ENCODE measurements at places on chromosomes 11 and 22.

DNA sequence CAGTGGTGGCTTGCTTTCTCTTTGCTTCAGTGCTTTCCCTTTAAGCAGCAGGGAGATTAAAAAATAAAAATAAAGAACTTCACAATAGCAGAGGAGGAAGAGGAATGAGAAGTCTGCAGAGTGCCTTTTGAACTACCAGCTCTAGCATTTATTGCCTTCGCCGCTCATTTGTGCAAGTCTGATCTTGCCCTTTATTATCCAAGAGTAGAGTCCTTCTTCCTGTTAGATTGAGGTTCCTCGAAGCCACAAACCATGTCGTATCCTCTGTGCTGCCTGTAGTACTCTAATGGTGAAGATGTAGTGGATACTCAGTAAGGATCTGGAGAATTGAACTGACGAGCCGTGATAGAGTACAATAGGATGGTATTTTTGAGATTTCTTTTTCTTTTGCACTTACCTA, 101.2 kb upstream of the RAG2 start:
- no peak for DNase-seq

- no peak for DNase-seq
Observed at GRCh38 chr11:69062873-69063651, 14.3 kb downstream of the TPCN2 start.

DNA sequence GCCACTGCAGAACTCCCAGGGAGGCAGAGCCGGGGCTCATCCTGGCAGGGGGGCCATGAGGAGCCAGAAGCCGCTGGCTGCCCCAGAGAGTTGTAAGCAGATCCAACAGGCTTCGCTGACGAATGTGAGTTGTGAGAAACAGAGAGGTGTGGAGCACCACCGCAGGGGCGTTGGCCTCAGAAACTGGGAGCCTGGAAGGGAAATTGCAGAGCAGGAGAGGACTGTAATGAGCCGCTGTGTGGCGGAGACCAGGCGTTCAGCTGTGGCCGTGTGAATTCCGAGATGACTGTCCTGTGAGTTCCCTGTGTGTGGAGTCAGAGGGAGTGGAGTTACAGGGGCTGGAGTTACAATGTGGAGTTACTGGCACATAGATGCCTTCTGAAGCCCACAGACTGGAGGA, 27.7 kb upstream of the ETS1 start:
- DNase-seq = no peak

GRCh38 chr11:46100670-46101069, 20.6 kb downstream of the PHF21A start:
- no peak for DNase-seq

DNA sequence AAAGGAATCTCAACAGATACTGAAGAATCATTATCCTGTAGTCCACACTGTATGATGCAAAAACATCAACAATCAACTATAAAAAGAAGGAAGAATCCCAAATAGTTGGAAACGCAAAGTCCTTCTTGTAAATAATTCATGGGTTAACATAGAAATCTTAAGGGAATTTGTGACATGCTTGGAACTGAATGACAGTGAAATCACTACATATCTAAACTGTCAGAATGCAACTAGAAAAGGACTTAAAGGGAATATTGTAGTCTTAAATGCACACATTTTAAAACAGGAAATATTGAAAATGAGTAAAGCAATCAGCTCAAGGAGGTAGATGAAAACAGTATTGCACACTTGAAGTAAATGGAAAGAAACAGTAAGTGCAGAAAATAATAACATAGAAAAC, 147.6 kb upstream of the MPPED2 start:
- no peak for DNase-seq

- DNase-seq = no peak
Observed at GRCh38 chr11:116217441-116217840, 555.3 kb downstream of the BUD13 start.

DNA sequence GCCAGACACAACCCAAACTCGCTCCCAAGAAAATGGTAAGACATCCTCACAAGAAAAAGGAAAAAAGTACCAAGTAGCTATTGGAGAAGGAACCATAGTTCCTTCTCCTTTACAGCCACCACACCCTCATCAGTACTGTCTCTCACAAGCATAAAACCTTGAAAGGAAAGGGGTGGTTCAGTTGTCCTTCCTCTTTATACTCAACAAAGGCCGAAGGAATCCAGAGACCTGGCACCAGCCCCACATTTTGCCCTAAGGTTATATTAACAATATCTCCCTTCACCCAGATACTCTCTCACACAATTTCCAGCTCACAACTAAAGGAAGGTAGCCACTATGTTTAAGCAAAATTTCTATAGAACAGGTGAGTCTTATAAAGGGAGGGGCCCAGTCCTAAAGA, 8.5 kb downstream of the FHIP1B start:
- DNase-seq = no peak

GRCh38 chr22:35446365-35446764, 46.4 kb downstream of the MCM5 start:
- DNase-seq = no peak

DNA sequence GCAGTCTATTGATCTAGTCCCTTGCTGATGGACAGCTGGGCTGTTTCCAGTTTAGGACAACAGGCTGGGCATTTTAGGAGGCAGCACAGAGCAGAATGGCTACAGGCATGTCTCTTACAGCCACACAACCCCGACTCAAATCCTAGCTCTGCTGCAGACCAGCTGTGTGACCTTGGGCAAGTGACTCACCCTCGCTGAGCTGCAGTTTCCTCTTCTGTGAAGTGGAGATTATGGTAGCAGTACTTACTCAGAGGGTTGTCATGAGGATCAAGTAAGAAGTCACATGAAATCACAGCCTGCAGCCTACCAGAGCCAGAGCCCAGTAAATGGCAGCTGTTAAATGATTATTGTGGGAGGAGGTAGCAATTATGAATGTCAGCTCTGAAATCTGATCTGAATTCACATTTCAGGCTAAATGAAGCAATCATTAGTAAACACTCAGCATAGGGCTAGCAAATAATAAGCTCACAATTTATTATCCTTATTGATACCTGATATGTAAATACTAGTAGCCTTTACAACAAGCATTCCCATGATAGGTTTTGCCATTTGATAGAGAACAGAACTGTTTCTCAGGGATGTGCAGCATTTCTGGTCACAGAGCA, 58.9 kb downstream of the MYEOV start:
- DNase-seq = peak; percentile 74

- no peak for DNase-seq
Observed at GRCh38 chr11:128732471-128733277, 38.8 kb downstream of the FLI1 start.

GRCh38 chr11:19410032-19410431, 169.3 kb upstream of the E2F8 start:
- DNase-seq = no peak

- DNase-seq = no peak
Observed at GRCh38 chr11:10461276-10461790, 6.3 kb downstream of the AMPD3 start.

- peak; percentile 87 for DNase-seq
Observed at GRCh38 chr22:50269970-50270665, at the start of gene MAPK11. Gene MAPK11, minus strand, starts transcription at chr22:50270380. Its CDS starts 88 bp downstream, at chr22:50270292.

GRCh38 chr11:131985846-131986301, 615.5 kb downstream of the NTM start:
- no peak for DNase-seq

- no peak for DNase-seq
Observed at GRCh38 chr11:132496341-132496740, 1036.0 kb downstream of the OPCML start.

GRCh38 chr11:122717264-122717867, 61.8 kb downstream of the UBASH3B start:
- DNase-seq = peak; percentile 16
